ENCODE measurements at places on chromosomes 1 and 21.

DNA sequence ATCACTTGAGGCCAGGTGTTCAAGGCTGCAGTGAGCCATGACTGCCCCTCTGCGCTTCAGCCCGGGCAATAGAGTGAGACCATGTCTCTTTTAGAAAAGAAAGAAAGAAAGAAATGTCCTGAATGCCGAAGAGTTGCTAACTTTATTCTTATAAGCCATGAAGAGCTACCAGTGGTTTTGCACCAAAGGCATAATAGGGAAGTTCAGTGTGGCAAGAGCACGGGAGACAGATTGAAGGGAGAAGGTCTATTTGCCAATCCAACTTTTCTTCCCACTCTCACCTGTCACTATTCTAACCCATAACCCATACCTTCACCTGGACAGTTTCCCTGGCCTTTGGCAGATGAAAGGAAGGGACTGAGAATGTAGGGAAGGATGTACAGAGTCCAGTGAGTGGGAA is 4.4 kb upstream of the PEA15 start:
- no peak for DNase-seq

GRCh38 chr1:61091455-61091854 is 9.1 kb downstream of the NFIA start:
- no peak for DNase-seq

DNA sequence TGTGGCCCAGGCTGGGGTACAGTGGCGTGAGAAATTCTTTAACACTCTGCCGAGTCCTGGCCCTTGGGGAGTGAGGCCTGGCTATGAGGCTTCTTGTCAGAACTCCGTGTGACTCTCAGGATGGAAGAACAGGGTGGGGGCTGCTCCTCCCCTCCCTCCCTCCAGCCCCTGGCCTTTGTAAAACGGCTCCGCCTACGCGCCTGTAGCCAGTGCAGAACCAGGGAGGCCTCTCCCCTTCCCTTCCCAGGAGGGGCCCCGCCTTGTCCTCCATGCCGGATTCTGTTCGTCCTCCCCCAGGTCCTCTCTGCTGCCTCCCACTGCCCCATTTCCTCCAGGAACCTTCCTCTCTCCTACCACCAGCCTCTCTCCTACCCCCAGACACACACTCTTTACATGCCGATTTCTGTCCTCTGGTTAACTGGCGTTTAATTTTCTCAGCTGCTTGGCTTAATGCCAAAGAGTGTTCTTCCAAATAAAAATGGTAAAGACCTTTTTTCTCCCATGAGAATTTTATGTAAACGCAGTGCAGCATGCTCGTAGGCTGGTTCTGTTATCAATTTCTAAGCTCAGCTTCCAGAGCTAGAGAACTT is 21.0 kb downstream of the PDE9A start:
- DNase-seq = no peak

DNA sequence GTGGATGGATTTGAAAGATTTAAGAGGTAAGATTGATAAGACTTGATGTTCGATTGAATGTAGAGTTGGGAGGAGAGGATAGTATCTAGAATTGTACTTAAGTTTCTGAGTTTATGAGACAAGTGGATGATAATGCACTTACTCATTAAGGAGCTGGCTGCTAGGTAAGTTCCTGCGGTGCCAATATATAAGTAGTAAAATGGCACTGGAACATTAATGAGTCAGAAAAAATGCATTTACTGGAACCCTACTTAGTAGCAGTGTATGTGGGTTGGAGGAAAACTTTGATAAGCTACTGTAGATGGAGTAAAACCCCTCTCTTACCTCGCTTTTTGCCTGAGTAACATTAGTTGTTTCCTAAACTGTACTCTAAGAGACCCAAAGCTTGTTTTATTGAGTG is 68.2 kb downstream of the ZFYVE9 start:
- DNase-seq = no peak

DNA sequence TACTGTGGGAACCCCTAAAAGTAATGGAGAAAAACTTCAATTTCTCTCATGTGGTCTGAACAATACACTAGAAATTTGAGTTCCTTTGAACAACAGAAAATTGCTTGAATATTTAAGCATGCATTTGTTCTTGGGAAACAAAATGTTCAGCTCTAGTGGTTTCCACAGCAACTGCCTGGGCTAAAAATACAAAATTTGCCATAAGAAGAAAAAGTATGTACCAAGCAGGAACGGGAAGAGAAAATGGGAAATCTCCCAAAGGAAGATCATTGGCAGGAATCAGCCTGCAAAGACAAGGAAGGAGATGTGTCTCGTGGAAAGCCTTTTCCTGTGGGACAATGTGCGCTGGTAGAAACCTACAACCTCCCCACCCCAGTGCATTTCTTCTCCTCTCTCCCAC is 119.0 kb upstream of the DPT start:
- DNase-seq = no peak
